Glutamatergic neuron (in vitro differentiated cells): ENCODE measurements at places on chromosomes 16 and 17. TPM values are rescaled to one million over a fixed set of nuclear protein-coding genes. Genes with fewer than 3 reads are reported as not detected.
A peak's percentile ranks its signal among the peaks of the same experiment; 100 is the strongest.

The EVPL gene
- total RNA-seq = not detected

The ZSCAN10 gene
- 0.74 TPM for total RNA-seq

The HIC1 gene
- 2.5 TPM for total RNA-seq

The PIK3R5 gene
- not detected for total RNA-seq

The FAAP100 gene
- total RNA-seq = 56.5 TPM

The ACACA gene
- 145 TPM for total RNA-seq

The KRTAP9-8 gene
- total RNA-seq = not detected

The HOXB1 gene
- not detected for total RNA-seq

DNA sequence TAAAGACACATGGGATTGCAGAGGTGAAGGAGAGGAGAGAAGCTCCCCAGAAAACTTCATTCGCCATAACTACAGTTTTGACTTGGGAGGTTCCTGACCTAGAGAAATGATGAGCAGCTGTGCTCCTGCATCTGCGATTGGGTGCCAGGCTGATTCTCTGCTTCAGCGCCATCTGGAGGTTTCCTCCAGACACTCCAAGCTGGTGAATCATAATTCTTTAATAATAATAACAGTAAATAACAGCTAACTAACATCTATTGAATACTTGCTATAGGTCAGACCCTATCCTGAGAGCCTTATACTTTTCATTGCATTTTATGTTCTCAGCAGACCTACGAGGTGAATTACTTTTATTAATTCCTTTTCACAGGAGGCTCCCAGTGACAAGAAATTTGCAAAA, 575.8 kb downstream of the TOX3 start:
- DNase-seq = peak; percentile 47

GRCh38 chr17:77535892-77536291, 395.1 kb downstream of the SEC14L1 start:
- DNase-seq = no peak

- no peak for DNase-seq
Measured at GRCh38 chr16:84481051-84481735, 23.3 kb downstream of the MEAK7 start.

- no peak for DNase-seq
Measured at GRCh38 chr16:12661656-12662172, 142.0 kb downstream of the CPPED1 start.

DNA sequence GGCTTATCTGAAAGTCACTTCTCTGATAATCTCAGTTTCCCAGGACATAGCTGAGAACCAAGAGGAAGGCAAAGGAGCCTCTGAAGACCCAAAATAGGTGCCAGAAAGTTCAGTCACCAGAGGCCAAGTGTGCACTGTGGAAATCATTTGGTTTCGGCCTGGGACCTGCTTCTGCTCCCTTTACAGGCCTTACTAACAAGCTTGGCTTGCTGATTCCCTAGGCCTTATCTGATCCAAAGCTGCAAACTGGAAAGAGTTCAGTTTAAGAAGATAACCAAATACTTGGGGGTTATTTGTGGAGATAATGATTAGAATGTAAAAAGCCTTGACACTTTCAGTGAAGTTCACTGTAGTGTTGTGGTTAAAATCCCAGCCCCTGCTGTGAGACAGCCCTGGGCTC, 17.0 kb downstream of the ITGA3 start:
- DNase-seq = no peak

- no peak for DNase-seq
Measured at GRCh38 chr17:55632236-55632635, 90.4 kb downstream of the TMEM100 start.

DNA sequence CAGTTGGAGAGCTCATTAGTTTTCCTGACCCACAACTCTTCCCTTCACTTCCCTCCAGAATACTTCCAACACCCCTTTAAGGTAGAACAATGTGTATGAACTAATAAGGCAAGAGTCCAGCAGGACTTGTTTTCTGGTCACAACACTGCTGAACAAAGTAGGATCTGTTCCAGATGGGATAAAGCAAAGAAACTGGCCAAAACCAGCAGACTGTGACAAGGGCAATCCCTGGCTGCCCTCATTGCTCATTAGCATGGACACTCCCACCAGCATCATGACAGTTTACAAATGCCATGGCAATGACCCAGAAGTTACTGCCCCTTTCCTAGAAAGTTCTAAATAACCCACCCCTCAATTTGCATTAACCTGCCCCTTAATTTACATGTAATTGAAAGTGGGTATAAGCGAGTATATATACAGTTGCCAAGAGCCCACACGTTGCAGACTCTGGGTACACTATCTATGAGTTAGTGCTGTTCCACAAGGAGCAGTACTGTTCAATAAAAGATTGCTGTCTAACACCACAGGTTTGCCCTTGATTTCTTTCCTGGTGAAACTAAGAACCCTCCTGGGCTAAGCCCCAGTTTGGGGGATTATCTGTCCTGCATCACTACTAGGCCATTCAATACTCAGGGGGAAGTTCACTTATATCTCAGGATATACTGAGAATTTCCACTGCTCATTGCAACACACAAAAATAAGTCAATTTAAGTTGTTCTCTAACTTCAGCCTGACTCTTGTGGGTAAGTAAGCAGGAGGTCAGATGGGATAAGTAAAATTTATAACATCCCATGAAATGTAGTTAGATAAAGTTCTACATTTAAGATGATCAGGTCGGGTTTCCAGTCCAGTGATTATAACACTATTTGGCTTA, 82.3 kb downstream of the SSH2 start:
- DNase-seq = no peak

GRCh38 chr17:17512866-17513265, 16.7 kb upstream of the RASD1 start:
- no peak for DNase-seq

GRCh38 chr17:3532859-3533142, 24.8 kb downstream of the TRPV3 start:
- no peak for DNase-seq

- peak; percentile 85 for DNase-seq
Measured at GRCh38 chr16:13866073-13866472, 53.9 kb upstream of the ERCC4 start.

DNA sequence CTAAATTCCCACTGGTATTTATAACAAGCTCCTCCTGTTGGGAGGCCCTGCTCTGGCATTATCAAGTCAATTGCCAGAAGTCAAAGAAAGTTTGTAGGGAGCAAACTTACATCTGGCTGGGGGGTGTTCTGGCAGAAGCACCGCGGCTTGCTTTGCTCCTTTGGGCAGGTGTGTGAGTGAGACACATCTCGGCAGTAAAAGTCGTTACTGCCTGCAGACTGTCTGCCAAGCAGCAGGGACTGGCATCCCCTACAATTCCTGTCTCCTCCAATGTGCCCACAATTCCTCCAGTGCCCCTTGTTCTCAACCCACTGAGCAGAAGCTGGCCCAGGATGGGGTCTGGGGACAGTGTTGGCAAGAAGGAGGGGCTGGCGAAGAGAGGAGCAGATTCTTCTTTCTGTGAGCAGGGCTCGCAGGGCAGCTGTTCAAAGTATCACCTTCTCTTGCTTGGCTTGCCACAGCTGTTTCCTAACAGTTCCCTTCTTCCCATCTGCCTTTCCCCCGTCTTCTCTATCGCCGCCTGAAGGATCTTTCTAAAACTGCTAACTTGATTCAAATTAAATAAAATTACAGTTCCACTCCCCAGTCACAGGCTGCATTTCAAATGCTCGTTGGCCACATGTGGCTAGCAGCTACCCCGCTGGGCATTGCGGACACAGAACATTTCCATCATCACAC, 30.2 kb downstream of the SPACA3 start:
- no peak for DNase-seq

GRCh38 chr17:68399638-68400403, 57.5 kb downstream of the WIPI1 start:
- DNase-seq = no peak

DNA sequence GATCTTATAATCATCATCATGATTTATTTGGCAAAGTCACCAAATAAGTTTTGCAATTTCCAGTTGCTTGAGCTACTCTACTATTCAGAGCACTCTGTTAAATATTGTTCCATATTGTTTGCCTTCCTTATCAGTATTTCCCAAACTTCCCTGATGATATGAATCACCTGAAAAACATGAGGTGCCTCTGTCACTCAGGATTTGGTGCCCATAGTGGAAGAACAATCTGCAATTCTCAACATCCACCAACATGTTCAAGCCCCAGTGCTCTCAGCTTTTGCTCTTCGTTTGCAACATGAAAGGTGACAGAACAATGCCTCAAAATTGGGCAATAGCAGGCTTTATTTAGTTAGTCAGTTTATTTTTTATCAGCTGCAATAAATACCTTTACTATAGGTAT, 28.6 kb upstream of the WSB1 start:
- no peak for DNase-seq

GRCh38 chr17:49670002-49670401, 7.9 kb downstream of the SPOP start:
- DNase-seq = no peak

DNA sequence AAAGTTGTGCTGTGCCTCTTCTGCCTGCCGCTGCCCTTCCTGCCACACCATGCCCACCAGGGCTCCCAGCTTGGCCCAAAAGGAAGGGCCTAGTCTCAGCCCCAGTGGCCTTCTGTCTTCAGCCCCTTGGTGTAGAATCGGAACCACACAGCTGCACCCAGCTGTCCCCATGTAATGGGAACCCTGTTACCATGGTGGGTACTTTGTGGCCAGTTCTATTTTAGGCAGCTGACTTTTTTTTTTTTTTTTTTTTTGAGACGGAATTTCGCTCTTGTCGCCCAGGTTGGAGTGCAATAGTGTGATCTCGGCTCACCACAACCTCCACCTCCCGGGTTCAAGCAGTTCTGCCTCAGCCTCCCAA, 163.3 kb upstream of the GSE1 start:
- no peak for DNase-seq

- peak; percentile 81 for DNase-seq
Measured at GRCh38 chr17:32936894-32937500, 9.0 kb downstream of the TMEM98 start.

DNA sequence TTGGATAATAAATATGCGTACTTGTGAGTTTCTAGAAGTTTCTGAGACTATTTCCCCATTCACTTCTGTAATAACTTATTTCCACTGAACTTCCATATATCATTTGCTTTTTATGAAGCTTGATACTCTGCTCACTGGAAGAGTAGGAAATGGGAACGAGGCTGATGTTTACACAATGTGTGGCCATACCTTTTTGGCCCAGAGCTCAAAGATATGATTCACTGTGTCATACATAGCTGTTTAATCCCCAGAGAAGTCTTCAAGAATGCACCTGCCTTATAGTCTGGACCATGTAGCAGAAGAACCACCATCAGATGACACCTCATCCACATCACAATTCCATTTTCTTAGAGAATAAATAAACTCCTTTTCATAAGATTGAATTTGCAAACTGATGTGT, 40.3 kb upstream of the TEKT3 start:
- DNase-seq = no peak

GRCh38 chr16:48262631-48263030, 15.3 kb upstream of the ABCC11 start:
- DNase-seq = no peak

DNA sequence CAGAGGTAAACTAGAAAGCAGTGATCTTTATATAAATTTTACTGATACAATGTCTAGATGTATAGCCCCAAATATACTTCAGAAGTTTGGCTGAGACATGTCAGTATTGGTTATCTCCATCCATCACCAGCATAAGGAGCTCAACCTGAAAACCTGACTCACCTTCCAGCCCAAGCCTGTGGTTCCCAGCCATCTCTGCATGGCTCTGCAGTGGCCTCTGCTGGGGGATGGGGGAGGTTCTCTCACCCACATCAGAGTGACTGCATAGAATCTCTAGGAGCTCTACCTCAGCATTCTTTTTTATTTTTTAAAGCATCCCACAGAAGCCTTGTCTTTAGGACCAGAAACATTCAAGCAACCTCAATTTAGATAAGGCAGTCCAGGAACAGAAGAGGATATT, 27.3 kb downstream of the USP7 start:
- DNase-seq = peak; percentile 76

DNA sequence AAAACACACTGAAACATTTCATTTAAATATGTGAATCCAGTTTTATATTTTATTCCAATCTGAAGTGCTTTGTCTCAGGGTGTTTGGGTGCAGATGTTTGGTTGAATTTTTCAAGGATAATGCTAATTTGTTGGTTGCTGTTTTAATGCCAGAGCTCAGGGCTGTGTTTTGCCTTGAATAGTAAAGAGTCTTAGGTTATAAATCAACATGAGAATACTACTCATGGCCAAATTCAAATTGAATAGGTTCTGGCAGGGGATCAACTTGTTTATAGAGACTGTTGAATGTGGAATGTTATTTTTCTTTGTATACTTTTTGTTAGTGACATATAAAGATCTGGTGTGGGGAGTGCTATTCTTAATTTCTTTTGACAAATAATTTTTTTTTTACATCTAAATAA, 18.8 kb downstream of the TOM1L1 start:
- no peak for DNase-seq

GRCh38 chr17:7508846-7509245, 24.7 kb downstream of the POLR2A start:
- DNase-seq = no peak

DNA sequence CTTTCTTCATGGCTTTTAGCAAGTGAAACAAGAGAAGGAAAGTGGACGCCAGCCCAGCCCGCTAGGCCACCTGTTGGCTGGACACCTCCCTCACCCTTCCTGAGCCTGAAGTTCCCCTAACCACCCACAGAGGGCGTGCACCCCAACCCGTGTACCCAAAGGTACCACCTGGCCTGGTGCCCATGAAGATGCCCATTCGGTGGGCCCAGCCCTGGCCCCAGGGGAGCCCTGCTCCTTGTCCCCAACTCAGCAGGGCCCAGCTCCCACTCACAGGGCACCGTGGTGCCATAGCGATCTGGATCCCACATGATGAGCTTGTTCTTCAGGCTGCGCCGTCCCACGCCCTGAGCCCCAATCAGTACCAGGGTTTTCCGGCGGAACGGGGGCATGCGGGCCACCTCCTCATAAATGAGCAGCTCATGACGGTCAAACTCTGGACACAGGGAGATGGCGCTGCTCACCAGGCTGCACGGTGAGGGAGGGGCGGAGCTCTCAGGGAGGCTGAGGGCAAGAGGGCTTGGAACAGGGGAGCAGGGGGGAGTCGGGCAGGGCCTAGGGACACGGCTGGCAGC, 26.8 kb downstream of the MPP2 start:
- peak; percentile 53 for DNase-seq
